ENCODE measurements at places on chromosomes 1 and 21.

GRCh38 chr1:59199147-59199546 is 97.7 kb upstream of the FGGY start:
- no peak for DNase-seq

GRCh38 chr1:222754366-222755139 is 17.6 kb downstream of the FAM177B start:
- no peak for DNase-seq

DNA sequence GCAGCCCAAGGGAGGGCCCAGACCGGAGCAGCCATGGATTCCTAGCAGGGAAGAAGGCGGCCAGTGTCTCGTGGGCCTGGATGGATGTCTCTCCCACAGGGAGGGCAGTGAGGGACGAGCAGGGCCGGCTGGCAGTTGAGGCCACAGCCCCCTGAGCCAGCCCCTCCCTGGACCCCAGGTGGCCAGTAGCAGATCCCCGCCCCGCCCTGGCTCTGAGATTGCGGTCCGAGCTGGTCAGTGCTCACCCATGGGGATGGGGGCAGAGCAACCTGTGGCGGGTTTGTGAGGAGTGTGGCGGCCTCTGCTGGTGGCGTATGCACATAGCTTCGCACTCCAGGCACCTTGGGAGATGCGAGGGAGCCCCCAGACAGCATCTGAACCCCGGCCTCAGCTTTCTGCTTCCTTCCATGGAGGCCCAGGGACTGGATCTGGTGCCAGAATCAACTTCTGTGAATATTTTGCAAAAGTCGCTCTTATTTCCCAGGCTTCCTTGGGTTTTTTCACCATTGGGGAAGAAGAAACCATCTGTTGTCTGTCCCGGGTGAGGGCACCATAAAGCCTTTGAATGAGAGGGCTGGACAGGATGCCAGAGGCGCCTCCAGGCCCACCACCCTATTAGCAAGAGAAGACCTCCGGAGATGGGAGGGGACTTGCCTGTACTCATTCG is 8.4 kb upstream of the KCNN3 start:
- peak; percentile 62 for DNase-seq

- DNase-seq: no peak
Measured at GRCh38 chr1:111948209-111949171, 41.0 kb downstream of the KCND3 start.

GRCh38 chr1:173302890-173303829 is 96.0 kb upstream of the TNFSF4 start:
- no peak for DNase-seq

GRCh38 chr1:21384620-21385019 is 55.3 kb upstream of the NBPF3 start:
- no peak for DNase-seq

Measured in stimulated activated naive CD4-positive, alpha-beta T cell treated with Interleukin-2 at 50 U/mL for 16 hours (primary cell).